Activated CD4-positive, alpha-beta memory T cell treated with anti-CD3 and anti-CD28 coated beads, Interleukin-2, amount 10 ng/mL, durations not matched to agents 7 days and 5 days (primary cell): ENCODE measurements at places on chromosomes 11 and 22.

- DNase-seq = no peak
These were observed 338.9 kb upstream of the CADM1 start for GRCh38 chr11:115843111-115843510.

- DNase-seq = no peak
These were observed 36.1 kb downstream of the CLPB start for GRCh38 chr11:72398058-72398758.

- no peak for DNase-seq
These were observed 30.5 kb upstream of the TTLL12 start for GRCh38 chr22:43217285-43218030.

DNA sequence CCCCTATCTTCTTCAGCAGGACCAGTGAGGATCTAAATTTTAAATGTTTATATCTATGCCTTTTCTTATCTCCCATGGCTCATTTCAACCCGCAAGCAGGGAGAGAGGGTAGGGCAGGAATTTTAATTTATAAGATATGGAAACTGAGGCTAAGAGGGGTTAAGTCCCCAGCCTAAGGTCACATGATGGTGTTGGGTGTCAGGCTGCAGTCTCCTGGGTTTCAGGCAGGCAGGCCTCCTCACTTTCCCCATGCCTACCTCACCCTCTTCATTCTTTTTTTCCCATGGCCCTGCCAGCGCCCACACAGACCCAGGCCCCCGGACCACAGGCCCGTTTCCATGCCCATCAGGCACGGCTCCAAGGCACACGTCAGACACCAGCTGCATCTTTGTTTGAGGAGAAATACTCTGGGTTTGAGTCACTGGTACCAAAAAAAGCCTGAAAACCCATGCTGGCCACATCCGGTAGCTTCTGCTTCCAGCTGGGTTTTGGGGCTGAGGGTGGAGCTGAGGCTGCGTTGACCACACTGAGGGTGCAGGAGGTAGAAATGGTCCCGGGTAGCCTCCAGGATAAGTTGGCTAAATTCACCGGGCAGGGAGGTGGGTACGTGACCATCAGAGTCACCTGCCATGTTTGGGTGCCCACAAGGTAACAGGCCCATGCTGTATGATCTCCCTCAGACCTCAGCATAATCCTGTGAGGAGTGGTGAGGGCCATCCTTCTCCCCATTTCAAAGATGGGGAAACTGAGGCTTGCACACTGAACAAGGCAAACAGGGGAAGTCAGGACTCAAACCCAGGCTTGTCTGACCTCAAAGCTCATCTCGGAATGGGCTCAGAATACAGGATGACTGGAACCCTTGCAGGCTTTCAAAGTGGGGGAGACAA is 7.5 kb downstream of the CRYBB1 start:
- DNase-seq = peak; percentile 84

DNA sequence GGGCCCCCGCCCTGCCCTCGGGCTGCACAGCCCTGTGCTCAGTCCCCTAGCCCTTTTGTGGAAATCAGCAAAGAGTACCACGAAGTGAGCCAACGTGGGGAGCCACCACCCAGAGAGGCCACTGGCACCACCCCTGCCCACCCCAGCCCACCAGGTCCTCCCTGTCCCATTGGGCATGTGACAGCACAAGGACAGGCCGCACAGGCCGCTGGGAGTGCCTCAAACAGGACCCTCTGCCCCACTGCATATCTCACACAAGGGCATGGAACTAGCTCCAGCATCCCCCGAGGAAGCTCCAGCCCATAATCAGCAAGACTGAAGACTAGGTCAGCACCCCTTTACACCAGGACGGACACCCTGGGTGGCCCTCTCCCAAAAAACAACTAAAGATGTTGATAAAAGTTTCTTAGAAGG is 29.7 kb downstream of the GNB1L start:
- DNase-seq = no peak
